ENCODE measurements at places on chromosomes 1 and 21.

- no peak for DNase-seq
Measured at GRCh38 chr21:28508126-28508525, 484.6 kb downstream of the LTN1 start.

DNA sequence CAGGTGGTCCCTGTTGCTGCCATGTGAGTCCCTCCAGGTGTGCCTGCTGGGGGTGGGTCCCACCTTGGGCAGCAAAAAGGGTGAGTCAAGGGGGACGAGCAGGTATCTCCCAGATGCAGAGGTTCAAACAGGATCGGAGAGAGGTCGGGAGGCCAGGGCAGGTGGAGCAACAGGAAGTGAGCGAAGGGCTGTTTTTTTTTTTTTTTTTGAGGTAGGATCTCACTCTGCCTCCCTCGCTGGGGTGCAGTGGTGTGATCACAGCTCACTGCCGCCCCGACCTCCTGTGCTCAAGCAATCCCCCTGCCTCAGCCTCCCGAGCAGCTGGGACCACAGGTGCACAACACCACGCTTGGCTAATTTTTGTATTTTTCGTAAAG is 39.4 kb downstream of the SLC2A7 start:
- DNase-seq, result no peak

DNA sequence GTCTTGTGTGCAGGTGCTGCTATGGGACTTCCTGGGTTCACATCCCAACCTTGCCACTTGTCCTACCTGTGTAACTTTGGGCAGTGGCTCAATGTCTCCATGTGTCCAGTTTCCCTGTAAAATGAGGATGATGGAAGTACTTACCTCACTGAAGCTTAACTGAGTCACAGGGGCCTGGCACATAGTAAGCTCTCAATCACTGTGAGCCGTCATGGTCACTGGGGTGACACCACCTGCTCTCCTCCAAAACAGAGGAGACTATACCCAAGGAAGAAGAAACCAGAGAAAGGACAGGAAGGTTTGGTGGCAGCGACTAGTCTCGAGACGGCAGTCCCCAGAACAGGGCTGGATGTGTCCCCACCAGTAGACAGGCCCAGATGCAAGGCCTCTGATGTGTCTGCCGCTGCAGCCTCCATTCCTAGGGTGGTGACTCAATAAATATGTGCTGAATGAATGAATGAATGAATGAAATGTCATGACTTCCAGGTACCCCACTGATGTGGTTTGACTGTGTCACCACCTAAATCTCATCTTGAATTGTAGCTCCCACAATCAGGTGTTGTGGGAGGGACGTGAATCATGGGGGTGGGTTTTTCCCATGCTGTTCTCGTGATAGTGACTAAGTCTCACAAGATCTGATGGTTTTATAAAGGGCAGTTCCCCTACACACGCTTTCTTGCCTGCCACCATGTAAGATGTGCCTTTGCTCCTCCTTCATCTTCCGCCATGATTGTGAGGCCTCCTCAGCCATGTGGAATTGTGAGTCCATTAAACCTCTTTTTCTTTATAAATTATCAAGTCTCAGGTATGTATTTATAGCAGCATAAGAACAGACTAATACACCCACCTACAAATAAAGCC is 13.0 kb upstream of the LRP8 start:
- DNase-seq, result peak; percentile 14

GRCh38 chr21:37253991-37254390 is 13.1 kb downstream of the VPS26C start:
- no peak for DNase-seq

- no peak for DNase-seq
Measured at GRCh38 chr1:229674042-229674441, 48.0 kb downstream of the URB2 start.

DNA sequence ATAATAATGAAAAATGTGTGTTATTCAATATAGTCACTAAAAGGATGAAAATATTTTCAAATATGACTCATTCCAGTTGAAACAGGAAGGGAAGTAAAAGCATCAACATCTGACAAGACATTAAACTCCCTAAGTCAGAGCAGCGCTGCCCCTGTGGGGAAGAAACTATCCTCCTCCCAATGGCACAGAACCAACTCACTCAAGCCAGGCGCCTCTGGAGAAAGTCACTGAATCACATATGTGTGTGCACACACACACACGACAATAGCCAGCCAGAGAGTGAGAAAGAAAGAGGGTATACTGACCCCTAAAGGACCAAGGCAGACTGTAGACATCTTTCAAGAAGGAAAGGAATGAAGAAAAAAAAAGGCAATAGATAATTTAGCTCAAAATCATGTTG is 126.9 kb downstream of the SETD4 start:
- DNase-seq, result no peak

- no peak for DNase-seq
Measured at GRCh38 chr1:247013391-247013790, 5.5 kb upstream of the ZNF695 start.

- DNase-seq, result no peak
Measured at GRCh38 chr1:39958403-39959200, 3.7 kb downstream of the MFSD2A start.

DNA sequence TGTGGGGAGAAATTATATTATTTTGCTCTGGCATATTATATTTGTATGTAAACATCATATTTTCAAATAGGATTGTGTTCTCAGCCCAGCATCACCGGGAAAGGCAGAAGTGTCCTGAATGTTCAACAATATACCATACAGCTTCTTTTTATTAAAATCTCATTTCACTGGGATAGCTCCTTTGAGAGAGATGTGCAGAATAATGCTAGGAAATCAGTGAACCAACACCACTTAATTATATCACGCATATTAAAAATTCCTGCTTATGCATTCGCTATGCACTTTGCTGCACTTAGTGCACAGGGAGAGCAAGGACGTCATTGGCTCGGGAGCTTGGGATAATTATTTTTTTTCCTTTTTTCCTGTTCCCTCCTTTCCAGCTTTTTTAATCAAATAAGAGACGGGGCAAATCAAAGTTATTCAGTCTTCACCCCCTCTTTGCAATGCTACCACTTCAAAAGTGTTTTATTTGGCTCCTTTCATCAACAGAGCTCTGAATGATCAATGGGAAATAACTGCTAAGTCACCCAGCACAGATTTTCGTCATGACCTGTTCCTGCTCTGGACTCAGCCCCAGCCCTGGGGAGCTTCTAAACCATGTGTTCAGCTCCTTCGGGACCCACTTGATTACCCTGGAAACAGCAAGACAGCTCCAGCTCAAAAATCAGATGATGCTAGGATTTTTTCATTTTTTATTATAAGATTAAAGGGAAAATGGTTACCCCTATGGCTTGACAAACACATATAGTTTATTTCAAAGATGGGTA is 165.5 kb upstream of the DUSP10 start:
- no peak for DNase-seq

DNA sequence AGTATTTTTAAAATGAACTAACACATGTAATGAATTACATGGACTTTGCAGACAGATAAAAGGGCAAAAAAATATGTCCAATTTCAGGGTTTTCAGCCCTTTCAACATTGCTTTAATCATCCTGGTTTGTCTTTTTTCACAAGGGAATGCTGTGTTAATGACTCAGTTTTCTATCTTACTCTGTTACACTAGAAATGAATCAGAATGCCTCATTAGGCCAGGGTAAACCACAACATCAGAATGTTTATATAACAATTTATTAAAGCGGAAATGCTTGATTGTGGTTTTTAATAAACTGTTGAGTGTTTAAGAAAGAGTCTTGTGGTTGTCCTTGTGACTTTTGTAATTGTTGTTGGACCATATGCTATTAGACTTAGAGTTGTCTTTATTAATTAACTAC is 13.5 kb downstream of the GORAB start:
- no peak for DNase-seq

- no peak for DNase-seq
Measured at GRCh38 chr1:225462714-225463574, 35.1 kb upstream of the LBR start.

DNA sequence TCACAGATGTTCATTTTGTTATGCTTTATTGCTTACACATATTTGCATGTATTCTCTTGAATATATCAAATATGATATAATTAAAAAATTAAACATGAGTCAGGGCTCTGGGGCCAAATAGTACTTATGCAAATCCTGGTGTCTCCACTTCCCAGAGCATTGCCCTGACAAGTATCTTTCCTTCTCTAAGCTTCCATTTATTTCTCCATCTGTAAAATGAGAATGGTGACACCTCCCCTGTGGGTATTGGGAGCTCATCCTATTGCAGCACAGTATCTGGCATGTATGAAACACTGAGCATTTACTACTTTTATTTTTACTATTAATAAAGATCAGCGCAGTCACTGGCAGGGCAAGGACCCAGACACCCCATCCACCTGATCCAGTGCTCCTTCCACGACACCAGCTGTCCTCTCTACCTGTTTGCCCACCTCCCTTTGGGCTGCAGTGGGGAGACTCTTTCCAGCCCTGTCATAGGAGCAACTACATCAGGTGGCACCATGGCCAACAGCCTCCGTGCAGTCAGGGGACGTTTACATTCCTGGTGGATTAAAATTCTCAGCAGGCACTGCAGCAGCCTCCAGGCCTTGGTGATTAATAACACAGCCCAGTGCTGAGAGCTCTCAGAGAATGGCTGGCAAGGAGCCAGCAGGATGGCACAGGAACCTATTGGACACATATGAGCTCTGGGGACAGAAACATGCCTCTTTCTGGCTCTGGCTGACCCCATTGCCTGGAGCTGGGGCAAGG is 113.0 kb downstream of the DMRTB1 start:
- no peak for DNase-seq

GRCh38 chr1:220691053-220691684 is 1.0 kb downstream of the C1orf115 start:
- no peak for DNase-seq

Measured in stimulated activated CD8-positive, alpha-beta memory T cell treated with anti-CD3 and anti-CD28 coated beads, Interleukin-7, amount 100 ng/mL, for 24 hours (primary cell).